ENCODE measurements at places on chromosomes 6 and 20.

GRCh38 chr20:12023194-12023795, 105.6 kb downstream of the BTBD3 start:
- DNase-seq, result no peak

DNA sequence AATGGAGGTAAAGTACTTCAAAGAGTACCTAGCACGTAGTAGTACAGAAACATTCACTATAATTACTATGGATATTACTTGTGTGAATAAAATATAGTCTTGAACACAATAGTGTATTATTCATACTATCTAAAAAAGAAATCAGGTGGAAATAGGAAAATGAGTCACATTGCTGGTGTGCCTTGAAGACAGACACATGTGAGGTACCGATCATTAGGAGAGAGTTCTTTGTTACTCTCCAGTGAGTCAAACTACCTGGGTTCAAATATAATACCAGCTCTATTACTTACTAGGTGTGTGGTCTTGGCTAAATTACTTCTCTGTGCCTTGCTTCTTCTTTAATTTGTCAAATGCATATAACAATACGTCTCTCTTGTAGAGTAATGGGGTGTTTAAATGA, 50.8 kb upstream of the BEND6 start:
- DNase-seq, result no peak

DNA sequence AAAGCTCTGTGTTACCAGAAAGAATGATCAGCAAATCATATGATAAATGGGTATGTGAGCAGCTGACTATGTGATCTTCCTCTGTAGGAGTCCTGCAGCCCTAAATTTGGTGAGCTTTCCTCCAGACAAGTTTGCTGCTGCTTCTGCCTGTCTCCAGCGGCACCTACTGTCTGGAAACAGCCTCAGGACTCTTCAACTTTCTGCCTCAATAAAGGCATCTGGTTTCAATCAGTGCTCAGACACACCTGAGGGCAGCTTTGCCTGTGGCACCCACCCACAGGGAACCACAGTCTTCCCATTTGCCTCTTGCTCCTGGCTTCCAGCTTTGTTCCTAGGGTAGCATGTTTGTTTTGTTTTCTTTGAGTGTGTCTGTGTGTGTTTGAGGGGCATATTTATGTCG, 727.9 kb upstream of the MAN1A1 start:
- DNase-seq, result no peak

DNA sequence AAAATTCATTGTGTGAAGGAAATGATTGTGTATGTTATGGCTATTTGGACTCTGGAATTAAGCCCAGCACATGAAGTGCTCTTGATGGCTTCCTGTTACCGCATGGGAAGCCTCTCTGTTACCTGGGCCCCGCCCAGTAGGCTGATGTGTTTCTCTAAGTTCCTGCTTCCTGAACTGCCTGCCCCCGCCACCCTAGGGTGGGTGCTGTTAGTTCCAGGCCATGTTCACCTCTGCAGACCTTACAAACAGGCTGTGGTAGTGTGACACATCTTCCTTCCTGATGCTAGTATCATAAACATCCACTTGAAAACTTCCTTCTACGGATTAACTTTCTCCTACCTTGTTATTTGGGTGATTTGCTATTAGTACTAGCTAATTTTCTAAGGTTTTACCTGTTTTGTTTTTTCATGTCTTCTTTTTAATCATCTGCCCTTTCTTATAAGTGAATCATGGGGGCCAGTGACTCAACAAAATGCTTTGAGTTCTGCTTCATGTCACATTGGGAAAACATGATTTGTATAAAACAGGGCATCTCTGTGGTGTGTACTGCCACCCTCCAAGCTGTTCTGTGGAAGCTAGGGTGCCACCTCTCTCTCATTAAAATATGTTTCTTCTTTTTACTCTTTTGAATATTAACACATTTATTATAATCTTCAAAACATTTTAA, 40.6 kb downstream of the SH3BGRL2 start:
- DNase-seq, result no peak

GRCh38 chr20:61191096-61191495, 61.0 kb upstream of the CDH4 start:
- DNase-seq, result no peak

DNA sequence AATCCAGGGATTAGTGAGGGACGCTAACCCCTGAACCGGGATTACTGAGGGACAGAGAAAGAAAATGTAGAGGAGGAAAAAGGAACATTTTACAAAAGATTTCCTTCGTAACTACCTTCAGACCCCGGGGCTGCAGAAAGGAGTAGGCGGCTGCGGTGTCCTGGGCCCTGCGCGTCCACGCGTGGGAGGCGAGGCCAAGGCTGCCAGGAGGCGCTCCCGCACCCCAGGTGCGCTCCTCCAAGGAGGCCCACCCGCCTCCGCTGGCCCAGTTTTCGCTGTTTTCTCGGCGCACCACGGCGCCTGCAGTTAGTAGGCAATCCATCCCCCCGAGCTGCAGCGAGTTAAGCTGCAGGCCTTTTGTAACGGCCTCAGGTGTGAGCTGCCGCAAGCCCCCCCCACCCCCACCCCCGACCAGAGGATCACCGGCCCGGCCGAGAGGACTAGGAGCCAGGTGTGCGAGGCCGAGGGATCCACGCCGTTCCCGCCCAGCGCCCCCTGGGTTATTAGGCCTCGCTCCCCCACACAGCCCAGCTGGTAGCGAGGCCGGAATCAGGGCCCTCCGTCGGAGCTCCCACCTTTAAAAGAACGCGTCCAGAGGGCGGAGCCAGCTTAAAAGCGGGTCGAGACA, 380.3 kb upstream of the ARID1B start:
- no peak for DNase-seq

DNA sequence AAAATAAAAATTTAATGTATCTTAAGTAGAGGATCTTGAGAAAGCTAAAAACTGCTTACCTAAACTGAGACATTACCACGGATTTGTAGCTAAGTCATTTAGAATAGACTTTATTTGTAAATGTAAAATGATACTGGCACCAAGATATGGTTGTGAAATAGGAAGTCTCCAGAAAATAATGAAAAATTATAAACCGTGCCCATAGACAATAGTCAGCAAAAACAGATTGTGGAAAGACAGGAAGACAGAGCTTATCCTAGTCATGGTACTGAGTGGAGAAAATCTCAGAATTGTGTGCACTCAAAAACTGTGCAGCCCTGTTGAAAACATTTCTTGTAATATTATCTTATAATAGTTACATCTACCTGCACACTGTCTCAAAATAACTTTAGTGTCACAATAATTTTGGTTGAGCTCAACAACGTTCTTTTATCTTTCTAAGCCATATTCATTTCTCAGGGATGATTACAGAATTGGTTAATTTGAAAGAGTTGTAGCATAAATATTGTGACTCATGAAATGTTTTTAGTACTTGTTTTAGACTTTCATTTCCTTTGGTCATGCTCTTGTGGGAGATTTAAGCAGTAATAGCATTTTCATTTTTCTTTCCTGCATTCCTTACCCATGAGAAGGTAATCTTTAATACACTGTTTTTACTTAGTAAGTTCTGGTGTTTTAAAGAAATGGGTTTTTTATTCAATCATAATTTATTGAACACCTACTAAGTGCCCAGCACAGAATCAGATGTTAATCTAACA, 174.5 kb downstream of the SOX4 start:
- no peak for DNase-seq

- no peak for DNase-seq
Measured at GRCh38 chr6:46291275-46291633, 120.5 kb upstream of the ENPP5 start.

- DNase-seq, result no peak
Measured at GRCh38 chr6:109912952-109913351, 65.2 kb upstream of the GPR6 start.

- DNase-seq, result no peak
Measured at GRCh38 chr6:43426928-43427405, 374 bp upstream of the ABCC10 start.

GRCh38 chr6:20839630-20840029, 305.4 kb downstream of the CDKAL1 start:
- DNase-seq, result no peak

GRCh38 chr6:144215402-144215931, 65.2 kb downstream of the STX11 start:
- DNase-seq, result no peak

DNA sequence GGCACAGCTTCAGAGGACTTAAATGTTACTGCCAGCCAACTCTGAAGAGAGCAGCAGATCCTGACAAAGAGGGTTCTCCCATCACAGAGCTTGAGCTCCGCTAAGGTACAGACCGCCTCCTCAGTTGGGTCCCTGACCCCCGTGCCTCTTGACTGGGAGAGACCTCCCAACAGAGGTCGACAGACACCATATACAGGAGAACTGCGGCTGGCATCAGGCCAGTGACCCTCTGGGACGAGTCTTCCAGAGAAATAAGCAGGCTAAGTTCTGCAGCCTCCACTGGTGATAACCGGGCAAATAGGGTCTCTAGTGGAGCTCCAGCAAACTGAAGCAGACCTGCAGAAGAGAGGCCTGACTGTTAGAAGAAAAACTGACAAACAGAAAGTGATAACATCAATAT, 187.0 kb downstream of the CLVS2 start:
- DNase-seq, result no peak

All from neuronal stem cell (in vitro differentiated cells).